Muscle of leg (tissue), 16 donors: ENCODE measurements at places on chromosomes 11 and 22.
A peak's percentile ranks its signal among the peaks of the same experiment; 100 is the strongest.

- DNase-seq = no peak
Measured at GRCh38 chr11:3158821-3159220, 6.3 kb downstream of the OSBPL5 start.

DNA sequence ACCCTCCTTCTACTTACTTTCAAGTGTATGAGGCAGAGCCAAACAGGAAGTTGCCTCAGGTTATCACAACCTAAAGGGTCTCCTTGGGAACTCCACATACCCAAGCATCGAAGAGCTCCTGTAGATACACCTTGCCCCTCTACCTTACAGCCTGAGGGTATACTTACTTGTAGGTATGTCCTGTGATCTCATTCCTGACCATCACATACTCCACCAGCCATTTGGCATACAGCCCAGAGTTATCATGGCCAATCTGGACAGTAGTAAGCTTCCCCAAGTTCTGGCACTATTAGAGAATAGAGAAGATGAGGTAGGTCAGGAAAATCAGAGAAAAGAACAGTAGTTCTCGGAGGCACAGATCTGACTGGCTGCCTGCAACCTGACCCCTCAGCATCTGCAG, 53.4 kb upstream of the SCUBE2 start:
- no peak for DNase-seq

DNA sequence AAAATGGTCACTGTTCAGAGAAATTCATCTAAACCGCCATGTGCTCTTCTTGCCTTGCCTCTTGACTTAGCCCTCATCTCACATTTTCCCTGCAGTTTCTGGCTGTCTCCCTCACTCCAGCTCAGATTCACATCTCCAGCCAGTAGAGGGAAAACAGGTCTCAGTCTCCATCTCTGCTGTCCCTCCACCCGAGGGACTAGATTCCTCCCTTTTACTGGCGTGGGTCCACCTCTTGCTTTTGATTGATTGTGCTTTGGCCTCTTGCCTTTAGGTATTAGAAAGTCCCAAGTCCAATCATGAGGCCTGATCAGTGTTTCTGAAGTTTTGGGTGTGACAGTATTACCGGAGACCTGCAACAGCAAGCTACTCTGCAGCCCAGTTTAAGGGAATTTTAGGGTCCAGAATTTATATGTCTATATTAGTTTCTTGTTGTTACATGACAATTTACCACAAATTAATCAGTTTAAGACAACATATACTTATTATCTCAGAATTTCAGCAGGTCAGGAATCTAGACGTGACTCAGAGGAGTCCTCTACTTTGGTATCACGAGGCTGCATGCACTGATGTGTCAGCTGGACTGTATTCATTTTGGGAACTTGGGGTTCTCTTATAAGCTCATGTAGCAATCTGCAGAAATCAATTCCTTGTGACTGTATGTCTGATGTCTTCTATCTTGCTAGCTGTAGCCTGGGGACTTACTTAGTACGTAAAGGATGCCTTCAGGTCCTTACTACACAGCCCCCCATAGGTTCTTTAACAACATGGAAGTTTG, 805.2 kb upstream of the CCDC90B start:
- DNase-seq = peak; percentile 4

GRCh38 chr11:64753019-64753379, 6.8 kb downstream of the PYGM start:
- DNase-seq = no peak

DNA sequence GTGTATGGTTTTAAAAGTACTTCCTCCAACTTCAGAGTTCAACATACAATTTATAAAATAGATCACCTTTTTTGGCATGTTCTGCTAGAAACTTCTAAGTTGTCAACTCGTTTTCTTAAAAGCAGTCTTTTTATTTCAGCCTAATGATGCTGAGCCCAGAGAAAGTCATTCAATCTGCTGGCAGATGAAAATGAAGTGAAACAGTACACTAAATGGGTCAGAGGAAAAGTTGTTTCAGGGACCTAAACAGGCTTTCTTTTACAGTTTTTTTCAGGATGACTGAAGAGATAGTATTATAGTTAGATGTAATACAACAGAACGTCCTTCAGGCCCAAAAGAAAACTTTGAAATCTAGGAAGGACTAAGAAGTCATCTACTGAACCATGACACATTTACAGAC, 842.7 kb upstream of the CCDC90B start:
- DNase-seq = peak; percentile 5
